Hair follicle dermal papilla cell (primary cell): ENCODE measurements at places on chromosomes 1 and 21. TPM values are rescaled to one million over a fixed set of nuclear protein-coding genes. Genes with fewer than 3 reads are reported as not detected.

Gene CCDC30
- total RNA-seq: 1.3 and 1.6 TPM in 2 replicates

Gene PODN
- 20.8 and 23.0 TPM in 2 replicates for total RNA-seq

Gene KRTAP7-1
- not detected in 2 replicates for total RNA-seq

Gene MAB21L3
- total RNA-seq: 0.32 and 0.36 TPM in 2 replicates

Gene NEK2
- total RNA-seq: 1.6 and 1.7 TPM in 2 replicates

Gene WDR64
- under 0.01 TPM in 1 of 2 replicates, not detected in the other for total RNA-seq

Gene F3
- 40.7 and 47.2 TPM in 2 replicates for total RNA-seq

Gene RFX5
- 31.3 and 33.4 TPM in 2 replicates for total RNA-seq

Gene SPRR2G
- not detected in 2 replicates for total RNA-seq

Gene BRINP2
- total RNA-seq: 0.12 and 0.32 TPM in 2 replicates

Gene CD84
- total RNA-seq: not detected in 2 replicates

Gene FAM78B
- 0.61 and 1.5 TPM in 2 replicates for total RNA-seq

Gene FAM177B
- total RNA-seq: not detected in 2 replicates

Gene PEAR1
- 4.3 and 5.0 TPM in 2 replicates for total RNA-seq

Gene AXDND1
- 0.12 and 0.49 TPM in 2 replicates for total RNA-seq

Gene KCNJ6
- total RNA-seq: under 0.01 and 0.24 TPM in 2 replicates

Gene SLC22A15
- 22.3 and 27.4 TPM in 2 replicates for total RNA-seq
